ENCODE measurements at places on chromosomes 16 and 17.

- DNase-seq = no peak
These were observed 49.4 kb upstream of the GAS7 start for GRCh38 chr17:10247810-10248209.

DNA sequence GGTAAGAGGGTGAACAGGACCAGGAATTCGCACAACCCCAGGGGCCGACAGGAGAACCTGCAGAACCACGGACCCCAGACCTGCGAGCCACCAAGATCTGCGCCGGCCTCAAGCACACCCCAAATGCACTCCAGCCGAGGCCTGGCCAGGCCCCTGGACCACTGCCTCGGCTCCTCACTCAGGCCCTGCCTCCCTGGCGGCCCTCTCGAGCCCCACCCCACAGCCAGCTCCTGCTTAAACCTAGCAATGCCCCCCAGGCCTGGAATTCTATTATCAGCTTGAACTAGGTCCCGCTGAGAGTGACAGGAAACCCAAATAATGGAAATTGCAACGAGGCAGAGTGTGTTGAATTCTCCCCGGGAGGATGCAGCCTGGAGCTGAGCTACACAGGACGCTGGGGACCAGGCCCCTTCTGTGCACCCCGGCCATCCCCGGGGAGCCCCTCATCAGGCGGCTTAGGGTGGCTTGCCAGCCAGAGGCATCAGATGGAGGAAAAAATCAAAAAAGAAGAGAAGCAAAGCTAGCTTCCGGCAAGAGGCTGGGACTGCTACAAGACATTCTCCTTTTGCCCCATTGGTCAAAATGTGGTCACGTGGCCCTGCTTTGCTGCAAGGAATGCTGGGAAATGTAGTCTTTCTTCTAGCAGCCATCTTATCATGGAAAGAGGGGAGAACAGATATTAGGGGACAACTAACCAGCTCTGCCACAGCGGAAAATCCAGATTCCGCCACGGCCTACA is 2.4 kb upstream of the ENPP7 start:
- peak; percentile 86 for DNase-seq

- no peak for DNase-seq
These were observed 79.5 kb upstream of the DOC2B start for GRCh38 chr17:260944-261343.

DNA sequence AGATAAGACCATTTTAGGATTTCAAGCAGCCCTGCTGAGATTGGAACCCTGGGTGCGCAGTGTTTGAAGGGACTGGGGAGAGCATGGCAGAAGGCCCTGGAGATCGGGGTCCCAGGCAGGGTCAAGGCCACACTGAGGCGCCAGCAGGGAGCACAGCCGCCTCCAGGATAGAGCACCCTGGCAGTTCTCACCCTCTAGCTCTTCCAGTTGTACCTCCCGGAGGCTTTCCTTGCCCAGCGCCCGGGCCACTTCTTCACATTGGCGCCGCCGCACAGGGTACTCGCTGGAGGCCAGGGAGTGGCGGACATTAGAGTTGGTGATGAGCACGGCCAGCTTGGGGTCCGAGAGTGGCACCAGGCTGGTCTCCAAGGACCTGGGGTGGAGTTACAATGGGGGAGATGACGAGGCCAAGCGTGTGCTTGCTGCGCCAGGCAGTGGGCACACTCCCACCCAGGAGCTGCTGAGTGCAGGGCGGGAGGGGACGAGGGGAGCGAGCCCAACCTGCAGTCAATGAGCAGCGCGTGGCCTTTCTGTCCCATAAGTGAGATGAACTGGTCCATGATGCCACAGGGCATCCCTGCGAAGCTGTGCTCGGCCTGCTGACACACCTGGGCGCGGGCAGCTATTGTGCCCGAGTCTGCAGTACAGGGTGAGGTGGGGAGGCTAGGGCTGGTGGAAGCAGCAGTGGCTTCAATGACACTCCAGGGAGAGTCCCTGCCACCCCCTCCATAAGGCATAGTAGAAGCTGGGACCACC is 2.3 kb downstream of the GALK1 start:
- no peak for DNase-seq

DNA sequence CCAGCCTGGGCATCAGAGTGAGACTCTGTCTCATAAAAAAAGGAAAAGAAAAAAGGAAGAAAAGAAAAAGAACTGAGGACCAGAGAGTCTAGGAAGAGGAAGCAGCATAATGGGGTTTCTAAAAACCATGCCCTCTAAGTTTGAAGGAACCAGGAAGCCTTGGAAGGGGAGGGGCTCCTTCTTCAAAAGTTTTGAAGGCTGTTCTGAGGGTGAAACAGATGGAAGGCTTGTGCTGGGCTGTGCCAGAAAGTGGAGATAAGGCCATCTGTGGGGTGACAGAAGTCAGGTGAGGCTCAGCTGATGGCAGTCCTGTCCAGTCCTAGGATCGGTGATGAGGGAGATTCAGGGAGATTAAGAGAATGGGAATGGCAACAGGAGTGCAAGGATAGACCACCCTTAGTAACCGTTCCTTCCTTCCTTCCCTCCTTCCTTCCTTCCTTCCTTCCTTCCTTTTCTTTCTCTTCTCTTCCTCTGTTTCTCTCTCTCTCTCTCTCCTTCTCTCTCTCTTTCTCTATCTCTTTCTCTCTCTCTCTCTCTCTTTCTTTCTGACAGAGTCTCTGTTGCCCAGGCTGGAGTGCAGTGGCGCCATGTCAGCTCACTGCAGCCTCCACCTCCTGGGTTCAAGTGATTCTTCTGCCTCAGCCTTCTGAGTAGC is 182.6 kb downstream of the NTN1 start:
- no peak for DNase-seq

- DNase-seq = no peak
These were observed 13.9 kb downstream of the USP7 start for GRCh38 chr16:8949536-8950418.

DNA sequence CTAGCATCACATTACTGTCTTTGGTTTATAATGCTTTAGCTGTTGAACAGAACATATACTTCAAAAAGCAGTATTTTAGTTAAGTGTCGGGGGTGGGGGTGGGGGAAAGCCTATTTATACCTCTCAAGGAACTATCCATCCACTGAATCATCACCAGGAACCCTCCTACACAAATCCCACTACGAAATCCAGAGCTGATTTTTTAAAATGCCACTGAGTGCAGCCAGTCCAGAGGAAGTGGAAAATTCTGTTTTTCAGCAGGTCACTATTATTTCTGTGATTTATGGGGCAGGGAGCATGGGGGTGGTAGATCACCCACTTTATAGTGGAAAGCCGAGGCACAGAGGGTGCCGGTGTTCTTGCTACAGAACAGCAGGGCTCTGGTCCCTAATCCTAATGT is 284.1 kb downstream of the SOX9 start:
- no peak for DNase-seq

- no peak for DNase-seq
These were observed 25.5 kb downstream of the KDM8 start for GRCh38 chr16:27228621-27229501.

DNA sequence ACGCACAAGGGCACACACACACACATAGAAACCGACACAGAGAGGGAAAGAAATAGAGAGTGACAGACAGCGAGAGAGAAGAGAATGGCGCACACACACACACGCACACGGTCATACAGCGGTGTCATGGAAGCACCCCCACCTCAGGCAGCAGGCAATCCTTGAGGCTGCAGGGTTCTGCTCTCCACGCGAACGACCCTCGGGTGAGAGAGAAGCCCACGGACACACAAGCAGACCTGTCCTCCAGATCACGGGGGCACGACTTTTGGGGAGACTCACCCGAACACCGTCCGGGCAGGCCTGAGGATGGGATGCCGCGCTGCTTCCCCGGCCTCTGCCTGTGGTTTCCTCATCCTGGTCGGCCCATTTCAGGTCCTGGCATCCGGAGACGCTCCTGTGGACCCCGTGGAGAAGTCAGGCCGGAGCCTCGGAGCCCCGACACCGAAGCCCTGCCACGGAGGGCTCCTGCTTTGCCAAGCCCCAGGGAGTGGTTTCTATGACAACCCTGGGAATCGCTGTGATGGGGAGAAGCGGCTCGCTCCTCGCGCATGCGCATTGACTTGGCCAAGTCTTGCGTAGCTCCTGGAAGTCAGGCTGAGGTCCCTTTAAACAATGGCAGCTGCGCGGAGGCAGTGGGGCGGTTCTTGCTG is 118.2 kb upstream of the KCNJ18 start:
- peak; percentile 31 for DNase-seq

- no peak for DNase-seq
These were observed 21.1 kb downstream of the KCTD19 start for GRCh38 chr16:67305216-67306071.

- no peak for DNase-seq
These were observed 2.5 kb upstream of the SLC13A2 start for GRCh38 chr17:28470914-28471366.

- DNase-seq = no peak
These were observed 839.7 kb downstream of the CDH11 start for GRCh38 chr16:64282181-64282580.

DNA sequence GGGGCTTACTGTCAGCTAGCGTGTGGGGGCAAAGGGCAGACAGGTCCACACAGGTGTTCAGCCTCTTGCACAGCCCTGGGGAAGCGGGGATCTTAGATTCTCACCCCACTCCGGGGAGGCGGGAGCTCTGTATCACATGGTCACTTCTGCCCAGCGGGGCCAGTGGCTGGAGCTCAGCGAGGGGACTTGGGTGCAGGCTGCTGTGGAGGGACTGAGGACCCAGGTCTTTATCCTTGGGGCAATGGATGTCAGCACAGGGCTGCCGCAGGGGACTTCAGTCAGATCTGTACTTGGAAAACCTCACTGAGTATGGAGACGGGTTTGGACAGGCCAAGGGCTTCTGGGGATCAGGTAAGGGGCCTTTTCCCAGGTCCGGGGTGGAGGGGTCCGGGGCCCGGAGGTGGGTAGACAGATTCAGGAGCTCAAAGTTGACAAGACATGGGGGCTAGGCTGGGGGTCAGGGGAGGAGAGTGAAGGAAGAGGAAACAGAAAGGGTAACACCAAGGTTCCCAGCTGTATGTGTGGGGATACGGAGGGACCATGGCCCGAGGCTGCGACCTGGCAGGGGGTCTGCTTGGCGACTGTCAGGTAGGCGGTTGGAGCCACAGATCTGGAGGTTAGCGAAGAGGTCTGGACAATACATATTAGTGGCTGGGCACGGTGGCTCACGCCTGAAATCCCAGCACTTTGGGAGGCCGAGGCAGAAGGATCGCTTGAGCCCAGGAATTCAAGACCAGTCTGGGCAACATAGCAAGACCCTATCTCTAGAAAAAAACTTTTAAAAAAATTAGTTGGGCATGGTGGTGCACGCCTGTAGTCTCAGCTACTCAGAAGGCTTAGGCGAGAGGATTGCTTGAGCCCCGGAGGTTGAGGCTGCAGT is 15.1 kb upstream of the BAIAP2 start:
- no peak for DNase-seq

DNA sequence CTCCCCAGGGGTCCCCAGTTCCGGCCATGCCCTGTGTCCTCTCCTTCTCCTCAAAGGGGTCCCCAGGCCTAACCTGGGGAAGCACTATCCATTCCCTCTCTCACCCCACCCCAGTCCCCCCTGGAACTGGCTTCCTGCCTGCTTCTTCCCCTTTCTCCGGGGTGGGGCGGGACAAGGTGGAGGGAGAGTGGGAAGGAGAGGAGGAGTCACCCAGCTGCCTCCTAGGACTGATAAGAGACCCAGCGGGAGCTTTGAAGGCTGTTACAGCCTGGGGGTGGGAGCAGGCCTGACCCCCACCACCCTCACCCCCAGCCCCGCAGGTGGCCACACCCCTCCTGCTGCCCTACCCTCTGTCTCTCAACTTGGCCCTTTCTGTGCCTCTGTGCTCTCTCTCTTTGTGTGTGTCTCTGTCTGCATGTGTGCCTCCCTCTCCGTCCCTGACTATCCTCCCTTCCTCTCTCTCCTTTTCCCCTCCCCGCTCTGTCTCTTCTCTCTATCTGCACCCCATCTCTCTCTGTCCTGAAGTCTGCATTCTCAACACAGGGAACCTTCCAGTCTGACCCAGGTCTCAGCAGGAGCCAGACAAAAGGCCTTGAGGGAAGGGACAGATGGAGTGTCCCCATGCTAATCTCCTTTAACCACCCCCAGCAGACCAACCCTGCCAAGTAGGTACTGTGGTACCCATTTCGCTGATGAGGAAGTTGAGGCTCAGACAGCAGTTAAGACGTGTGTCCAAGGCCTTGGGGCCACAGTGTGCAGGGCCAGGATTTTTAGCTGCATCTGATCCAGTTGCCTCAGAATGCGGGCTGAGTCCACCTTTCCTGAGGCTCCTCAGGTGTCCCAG is 66.1 kb downstream of the RAB11FIP4 start:
- DNase-seq = no peak

DNA sequence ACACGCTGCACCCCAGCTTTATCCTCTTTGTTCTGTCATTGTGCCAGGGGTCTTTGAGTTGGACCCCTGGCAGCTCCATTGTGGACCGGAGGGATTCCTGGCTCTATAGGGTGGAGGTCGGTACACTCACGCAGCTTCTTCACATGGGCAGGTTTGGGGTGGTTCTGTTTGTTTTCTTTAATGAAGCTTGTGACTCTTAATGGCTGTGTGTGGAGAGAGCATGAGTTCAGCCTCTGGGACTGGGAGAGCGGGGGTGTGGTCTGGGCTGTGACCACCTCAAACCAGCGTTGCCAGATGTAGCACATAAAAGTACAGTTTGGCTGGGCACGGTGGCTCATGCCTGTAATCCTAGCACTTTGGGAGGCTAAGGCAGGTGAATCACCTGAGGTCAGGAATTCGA is 21.2 kb upstream of the NAGLU start:
- DNase-seq = no peak

DNA sequence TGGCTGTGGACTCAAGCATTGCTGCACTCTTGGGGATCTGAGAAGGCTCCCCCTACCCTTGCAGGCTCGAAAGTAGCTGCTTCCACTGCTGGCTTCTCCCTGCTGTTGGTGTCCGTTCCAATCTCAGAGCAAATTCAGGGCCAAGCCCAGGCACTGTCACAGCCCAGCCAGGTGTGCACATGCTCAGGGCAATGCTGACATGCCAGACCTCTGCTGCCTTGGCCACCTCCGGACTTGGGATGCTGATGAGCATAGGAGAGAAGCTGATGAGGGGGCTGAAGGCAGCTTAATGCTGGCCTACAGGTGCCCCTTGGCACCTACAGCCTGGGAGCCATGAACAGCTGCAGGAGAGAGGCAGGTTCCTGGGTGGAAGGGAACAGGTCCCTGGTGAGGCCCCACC is 273.7 kb upstream of the KCNJ16 start:
- DNase-seq = no peak

DNA sequence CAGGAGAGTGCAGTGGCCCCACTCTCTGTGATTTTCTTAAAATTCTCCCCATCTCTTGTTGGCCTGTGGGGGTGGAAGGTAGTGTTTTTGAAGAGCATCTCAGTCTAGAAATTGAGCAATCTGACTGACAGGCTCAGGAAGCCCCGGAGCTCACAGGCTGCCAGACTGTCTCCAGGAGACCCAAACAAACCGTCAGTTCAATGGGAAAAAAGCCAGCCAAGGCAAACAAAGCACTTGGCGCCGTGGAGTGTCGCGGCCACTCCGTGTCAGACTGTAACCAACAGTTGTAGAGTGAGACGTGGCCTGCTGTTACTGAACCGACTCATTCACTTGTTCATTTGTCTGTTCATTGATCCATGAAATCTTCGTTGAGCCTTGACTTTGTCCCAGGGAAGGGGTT is 33.7 kb downstream of the RGS9 start:
- DNase-seq = no peak
